ENCODE measurements at places on chromosomes 7 and 10. TPM values are rescaled to one million over a fixed set of nuclear protein-coding genes. Genes with fewer than 3 reads are reported as not detected.

GRCh38 chr7:137952426-137952805, 49.5 kb downstream of the CREB3L2 start:
- DNase-seq: no peak

DNA sequence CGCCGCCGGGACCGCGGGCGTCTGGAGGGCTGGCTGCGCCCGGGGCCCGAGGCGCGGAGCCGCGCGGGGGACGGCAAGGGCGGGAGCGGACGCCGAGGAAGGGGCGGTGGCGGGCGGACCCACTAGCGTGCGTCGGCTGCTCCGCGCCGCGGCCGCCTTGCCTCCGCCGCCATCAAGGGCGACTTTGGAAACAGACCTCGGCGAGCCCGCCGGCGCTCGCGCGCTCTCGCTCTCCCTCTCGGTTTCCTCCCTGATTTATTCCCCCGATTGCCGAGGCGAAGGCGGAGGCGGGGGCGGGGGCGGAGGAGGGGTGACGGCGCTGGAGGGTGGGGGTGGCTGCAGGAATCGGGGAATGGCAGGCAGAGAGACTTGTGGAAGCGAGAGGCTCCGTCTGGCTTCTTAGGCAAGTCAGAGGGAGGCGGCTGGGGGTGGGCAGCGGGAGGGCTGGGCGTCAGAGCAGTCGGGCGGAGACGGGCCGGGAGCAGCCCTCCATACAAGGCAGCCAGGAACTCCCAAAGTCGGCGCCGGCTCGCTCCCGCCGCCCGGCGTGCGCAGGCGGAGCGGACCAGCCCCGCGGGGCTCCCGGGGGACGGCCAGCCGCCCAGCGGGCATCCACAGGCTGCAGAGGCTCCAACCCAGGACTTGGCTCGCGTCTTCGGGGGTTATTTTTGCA, at the start of gene CACNA2D1:
CACNA2D1 (minus strand) TSS at position 231 of the 673 bp plus-strand sequence.
- DNase-seq: peak; percentile 44

GRCh38 chr10:72764151-72764550, 72.2 kb downstream of the MCU start:
- DNase-seq: no peak

GRCh38 chr7:149071182-149071635, 19.3 kb downstream of the ZNF786 start:
- no peak for DNase-seq

DNA sequence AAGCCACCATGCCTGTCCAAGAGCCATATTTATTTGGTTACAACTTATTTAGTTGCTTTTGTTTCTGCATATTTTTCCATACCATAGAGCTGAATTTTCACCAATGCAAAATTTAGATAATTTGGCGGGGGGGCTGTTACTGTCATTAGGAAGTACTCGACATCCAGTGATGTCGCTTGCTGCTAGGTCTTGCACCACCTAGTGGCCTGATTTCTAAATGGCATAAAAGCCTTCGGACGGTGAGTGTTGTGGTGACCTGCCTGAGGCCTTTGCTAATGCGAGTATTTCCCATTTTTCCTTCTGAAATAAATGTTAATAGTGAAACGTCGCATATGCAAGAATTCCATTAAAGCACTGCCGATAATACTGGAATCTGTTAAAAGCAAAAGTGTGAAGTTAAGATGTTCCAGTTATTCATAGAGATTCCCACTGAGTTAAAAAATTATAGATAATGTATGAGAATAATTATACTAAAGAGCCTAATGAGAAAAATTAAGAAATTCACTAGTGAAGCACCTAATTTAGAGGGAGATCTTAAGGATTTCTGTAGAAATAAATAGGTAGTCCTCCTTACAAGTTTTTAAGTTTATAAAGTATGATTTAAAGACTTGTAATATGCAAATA, 86.1 kb upstream of the DNAJB6 start:
- peak; percentile 61 for DNase-seq

DNA sequence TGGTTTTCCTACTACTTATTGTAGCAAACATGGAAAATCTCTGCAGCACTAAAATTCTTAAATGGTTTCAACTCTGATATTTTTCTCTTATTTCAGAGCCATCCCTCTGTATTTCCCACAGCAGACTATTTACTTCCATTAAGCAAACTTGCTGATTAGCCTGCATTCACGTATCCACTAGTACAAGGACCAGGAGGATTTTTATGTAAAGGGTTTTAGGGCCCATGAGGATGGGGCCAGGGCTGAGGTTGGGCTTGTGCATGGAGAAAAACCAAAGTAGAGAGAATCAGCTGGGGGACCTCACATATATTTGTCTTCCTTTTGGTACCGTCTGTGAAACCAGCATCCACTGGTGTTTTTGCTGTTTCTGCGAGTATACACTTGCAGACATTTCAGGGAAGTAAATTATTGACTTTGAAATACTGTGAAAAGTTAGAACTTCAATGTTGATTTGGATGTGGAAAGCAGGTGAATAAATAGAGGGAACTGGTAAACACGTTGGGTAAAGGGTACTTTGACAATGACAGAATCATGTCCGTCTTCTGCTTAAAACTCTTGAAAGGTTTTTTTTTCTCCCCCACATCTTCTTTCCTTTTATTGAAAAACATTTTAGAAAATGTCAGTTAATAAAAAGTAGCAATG, 44.3 kb downstream of the ERLIN1 start:
- no peak for DNase-seq

- DNase-seq: no peak
Measured at GRCh38 chr7:105860793-105861192, 15.6 kb downstream of the ATXN7L1 start.

GRCh38 chr10:44911081-44911540, at the start of gene TMEM72:
TMEM72 (plus strand) TSS chr10:44911337; CDS start chr10:44911513, 176 bp downstream.
- peak; percentile 79 for DNase-seq

GRCh38 chr7:112869111-112869774, 79.0 kb upstream of the TMEM168 start:
- peak; percentile 58 for DNase-seq

GRCh38 chr7:117871401-117871777, 1.9 kb downstream of the CTTNBP2 start:
- no peak for DNase-seq

DNA sequence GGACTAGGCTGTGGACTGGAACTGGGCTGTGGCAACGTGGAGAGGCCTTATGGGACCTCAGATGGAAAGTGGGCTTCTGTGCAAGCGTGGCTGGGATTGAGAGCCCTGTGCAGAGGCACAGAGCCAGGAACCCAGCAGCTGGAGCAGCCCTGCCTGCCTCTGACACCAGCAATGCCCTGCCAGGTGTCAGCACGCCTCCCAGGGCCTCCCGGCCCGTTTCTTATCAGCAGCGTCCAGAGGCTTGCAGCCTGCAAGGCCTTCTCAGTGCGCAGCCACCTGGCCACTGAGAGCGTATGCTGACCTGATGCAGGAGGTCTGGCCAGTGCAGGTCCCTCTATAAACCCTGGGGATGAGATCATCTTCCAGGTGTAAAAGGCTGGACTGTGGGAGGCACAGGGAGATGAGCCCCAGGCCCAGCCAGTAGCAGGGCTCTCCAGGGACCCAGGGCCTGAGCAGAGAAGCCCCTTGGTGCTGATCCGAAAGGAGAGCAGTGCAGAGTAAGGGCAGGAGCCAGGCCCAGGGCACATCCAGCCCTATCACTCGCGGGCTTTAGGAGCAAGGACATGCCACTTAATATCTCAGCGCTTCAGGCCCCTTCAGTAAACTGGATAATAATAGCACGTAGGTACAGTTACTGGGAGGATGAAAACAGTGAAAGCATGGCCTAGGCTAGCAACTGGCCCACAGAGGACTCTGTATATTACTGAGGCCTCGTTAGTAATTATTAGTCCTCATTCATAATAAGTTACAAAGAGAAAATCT, 38.8 kb upstream of the ANTXRL start:
- DNase-seq: no peak

DNA sequence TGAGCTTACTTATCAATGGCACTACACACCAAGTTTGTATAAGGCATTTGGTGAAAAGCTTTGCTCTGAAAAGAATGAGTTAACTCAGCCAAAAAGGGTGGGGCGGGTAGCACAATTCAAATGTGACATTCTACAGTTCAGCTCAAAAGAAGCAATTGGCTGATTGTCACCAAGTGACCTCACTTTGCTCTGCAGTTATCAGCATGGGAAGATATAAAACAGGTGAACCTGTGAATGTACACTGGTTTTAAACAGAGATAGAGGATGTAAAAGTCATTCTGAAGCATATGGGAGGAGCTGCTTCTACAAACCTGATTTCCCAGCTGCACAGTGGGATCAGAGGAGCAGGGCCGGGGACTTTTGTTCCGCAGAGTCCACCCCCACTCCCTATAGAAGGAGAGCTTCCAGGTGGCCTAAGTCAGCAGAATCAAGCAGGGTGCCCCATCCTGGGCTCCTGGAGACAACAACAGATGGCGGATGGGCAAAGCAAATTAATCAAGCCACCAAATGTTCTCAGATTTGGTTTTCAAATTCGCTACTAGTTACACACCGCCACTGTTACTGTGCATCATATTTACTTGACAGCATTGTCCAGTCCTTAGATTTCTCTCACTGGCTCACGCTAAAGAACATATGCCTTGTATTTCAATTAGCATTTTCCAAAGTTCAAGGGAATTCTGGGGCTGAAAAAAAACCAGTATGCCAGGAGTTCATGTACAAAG, 27.5 kb upstream of the NPVF start:
- DNase-seq: no peak

- DNase-seq: peak; percentile 70
Measured at GRCh38 chr7:29565982-29566746, 2.5 kb downstream of the PRR15 start.

GRCh38 chr7:18357691-18358090, 137.9 kb upstream of the HDAC9 start:
- DNase-seq: no peak

GRCh38 chr10:119466655-119467054, 75.9 kb downstream of the RGS10 start:
- peak; percentile 35 for DNase-seq

GRCh38 chr10:89304026-89304425, 2.2 kb downstream of the IFIT2 start:
- DNase-seq: no peak

DNA sequence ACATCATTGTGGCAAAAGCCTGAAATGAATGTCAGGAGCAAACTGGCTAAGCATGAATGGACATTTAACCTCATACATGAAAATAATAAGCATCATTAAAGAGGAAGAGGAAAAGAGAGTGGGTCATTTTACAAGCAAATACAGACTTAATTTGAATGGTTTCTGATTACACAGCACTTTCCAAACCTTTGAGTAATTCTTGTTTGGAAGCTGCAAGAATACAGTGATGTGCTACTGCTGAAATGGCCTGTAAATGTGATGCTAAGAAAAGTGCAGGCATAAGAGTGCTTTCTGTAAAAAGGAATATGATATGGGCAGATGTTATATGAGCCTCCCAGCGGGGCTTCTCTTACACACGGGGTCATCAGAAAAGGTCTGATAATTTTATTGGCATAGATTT, 30.2 kb downstream of the TAS2R16 start:
- DNase-seq: no peak

GRCh38 chr10:89734616-89735015, 33.2 kb downstream of the KIF20B start:
- no peak for DNase-seq

IL2RA gene
- total RNA-seq: not detected

PIK3AP1 gene
- total RNA-seq: 114 TPM

CCL24 gene
- total RNA-seq: 0.68 TPM

FGFR2 gene
- 53.6 TPM for total RNA-seq

SORBS1 gene
- 2.8 TPM for total RNA-seq

GPR85 gene
- not detected for total RNA-seq

PRF1 gene
- not detected for total RNA-seq
